Fibroblast of lung (primary cell): ENCODE measurements at places on chromosomes 2 and 18.
A peak's percentile ranks its signal among the peaks of the same experiment; 100 is the strongest.

DNA sequence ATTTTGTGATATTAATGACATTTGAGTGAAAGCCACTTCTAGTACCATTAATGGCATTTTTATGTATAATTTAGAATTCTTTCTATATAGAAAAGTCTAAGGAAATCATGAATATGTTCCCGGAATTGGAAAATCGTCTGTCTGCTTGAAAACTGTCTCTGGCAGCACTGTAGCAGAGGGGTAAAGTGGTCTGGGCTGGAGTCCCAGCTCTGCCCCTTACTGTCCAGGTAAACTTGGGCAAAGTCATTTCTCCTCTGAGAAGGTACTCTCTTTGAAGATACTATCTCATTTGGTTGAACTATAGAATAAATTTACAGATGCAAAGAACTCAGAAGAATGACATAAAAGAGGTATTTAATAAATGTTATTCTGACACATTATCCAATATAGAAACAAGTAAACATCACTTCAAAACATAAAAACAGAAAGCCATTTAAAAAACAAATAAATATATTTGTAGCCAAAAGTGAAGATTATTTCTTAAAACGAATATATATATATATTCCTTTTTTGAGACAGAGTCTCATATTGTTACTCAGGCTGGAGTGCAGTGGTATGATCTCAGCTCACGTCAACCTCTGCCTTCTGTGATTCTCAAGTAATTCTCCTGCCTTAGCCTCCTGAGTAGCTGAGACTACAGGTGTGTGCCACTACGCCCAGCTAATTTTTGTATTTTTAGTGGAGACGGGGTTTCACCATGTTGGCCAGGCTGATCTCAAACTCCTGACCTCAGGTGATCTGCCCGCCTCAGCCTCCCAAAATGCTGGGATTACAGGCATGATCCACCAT, 149.8 kb upstream of the ITGA4 start:
- DNase-seq: no peak

DNA sequence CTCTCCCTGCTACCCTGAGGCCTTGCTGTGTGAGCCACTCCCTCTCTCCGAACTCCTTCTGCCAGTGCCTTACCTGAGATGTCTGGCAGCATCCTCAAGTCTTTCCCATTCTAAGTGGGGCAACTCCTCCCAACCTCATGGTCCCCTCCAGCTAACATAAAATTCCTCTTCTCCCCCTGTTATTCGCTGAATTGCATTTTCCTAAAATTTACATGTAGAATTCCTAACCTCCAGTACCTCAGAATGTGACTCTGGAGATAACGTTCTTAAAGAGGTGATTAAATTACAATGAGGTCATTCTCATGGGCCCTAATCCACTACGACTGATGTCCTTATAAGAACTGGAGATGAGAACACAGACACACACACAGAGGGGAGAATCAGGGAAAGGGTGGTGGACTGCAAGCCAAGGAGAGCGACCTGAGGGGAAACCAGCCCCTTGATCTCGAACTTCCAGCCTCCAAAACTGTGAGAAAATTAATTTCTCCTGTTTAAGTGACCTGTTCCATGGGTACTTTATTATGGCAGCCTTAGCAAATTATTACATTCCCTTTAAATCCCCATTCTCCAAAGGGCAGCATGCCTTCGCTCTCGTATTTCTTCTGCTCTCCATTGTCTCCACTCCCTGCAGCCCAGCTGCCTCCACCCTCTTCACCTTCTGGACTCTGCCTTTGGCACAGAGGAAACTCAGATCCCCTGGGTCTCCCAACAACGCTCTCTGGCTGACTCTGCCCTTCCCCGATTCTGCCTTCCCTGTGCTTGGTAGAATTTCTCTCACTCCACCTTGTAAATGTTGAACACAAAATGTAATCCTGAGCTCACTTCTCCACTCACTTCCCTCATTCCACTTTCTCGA, 70.5 kb downstream of the TGIF1 start:
- DNase-seq: no peak

DNA sequence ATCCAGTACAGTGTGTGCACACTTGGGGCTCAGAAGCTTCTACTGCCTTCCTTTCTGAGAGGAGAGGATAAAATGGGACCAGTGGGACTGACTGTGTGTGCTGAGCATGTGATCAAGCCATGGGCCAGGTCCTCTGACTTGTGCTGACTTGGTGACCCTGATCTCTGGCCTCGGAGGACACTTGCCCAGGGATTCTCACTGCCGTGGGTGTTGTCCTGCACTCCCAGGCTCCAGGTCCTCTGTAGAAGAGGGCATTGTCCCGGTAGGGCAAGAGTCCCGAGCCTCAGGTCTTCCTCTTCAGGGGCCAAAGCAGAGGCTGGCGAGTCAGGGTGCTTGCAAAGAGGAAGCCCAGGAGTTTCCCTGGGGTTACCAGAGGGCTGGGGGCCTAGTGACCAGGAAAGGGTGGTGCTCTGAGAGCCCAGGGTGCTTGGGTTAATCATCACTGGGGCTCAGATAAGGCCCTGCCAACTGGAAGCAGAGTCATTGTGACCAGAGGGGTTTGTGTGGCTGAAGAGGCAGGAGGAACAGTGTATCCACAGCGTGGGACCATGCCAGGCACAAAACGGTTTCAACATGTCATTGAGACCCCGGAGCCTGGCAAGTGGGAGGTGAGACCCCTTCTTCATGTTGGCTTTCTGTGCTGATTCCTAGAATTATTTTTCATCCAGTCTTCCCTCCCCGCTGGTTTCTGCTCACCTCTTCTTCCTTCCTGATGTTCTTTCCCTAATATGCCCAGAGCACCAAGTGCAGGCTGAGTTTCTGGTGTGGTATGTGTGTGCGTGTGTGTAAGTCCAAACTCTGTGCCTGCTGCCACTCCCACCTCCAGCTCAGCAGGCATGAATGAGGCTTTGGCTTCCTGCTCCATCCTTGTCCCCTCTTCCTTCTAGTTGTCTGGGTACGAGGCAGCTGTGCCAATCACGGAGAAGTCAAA, at the start of gene GCKR:
TSS of gene GCKR (plus strand) at position 483 of the 931 bp plus-strand sequence. CDS start at position 549, 66 bp downstream.
- no peak for DNase-seq

DNA sequence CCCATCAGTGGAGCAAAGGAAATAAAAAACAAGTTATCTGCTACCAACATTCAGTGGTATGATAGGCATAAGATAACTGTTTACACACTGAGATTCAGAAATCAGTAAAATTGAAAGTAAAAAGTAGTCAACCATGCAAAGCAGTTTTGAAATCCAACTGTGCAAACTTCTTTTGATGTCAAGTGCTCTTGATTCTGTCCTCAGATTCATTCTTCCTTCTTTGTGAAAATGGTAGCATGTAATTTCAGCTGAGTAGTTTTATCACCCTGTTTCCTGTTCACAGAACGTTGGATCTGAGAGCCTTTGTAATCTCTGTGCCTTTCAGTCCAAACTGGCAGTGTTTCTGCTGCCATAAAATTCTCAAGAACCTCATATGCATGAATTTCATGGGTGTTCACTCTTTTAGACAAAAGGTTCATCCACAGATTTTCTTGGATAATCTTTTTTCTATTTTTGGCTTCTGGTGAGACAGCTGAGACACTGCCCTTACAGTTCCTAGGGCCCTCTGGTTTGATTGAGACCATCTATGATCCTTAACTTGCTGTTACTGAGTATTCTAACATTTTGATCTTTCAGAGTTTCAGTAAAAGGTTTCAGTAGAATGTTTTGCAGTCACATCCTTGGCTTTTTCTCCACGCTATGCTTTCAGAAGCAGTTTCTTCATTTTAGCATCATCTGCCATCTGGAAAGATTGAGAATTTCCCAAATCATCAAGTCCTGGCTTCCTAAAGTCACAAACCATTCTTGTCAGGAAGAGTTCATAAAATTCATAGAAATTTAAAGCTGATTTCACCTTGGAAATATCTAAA, 272.3 kb upstream of the EPHA4 start:
- DNase-seq: no peak

DNA sequence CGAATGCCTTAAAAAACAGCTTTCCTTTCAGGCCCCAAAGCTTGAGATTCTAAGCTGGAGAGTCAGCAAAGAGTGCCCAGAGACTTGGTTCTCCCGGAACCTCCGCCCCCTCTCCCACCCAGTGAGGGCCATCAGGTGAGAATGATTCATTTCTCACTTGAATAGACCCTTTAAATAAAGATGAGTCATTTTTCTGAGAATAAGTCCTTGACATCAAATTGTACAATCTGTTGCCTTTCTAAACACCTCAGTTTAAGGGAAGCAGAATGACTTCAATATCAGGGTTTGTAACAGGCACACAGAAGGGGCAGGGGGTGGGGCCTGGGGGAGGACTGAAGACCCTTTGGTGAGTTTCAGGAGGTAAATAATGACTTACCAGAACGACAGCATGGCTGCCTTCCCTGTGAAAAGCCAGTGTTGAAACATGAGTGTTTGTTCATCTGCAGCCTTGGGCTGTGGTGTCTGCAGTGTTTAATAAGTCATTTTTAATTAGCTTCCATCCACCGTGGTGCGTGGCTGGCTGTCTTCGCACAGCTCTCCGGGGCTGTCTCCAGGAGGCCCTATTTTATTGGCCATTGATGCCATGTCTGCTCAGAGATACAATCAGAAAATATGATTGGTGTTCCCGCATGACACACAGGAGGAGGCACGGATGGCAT, 134.9 kb upstream of the ZNF236 start:
- no peak for DNase-seq

- no peak for DNase-seq
Observed at GRCh38 chr2:127313406-127313805, 19.5 kb upstream of the ERCC3 start.

GRCh38 chr2:152359573-152360363, 24.8 kb downstream of the FMNL2 start:
- DNase-seq: peak; percentile 52

DNA sequence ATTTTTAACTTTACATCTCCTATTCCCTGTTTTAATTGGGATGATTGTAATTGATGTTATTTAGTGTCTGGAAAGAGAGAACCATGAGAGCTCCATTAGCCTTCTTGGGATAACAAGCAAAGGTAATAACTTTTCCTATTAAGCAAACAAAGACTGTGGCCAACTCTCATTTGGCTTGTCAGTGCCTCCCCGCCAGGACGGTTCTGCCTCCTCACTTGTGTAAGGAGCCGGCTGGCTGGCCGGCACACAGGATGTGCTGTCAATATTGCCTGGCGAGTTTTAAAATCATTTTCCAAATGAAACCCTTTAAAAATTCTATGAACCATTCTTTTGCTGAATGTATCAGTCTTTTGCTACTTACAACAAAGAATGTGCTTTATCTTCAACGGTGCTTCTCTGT, 898.3 kb downstream of the CPS1 start:
- DNase-seq: no peak

GRCh38 chr2:118989481-118989880, 47.5 kb downstream of the MARCO start:
- DNase-seq: no peak

- peak; percentile 24 for DNase-seq
Observed at GRCh38 chr2:190794790-190795189, 85.8 kb upstream of the GLS start.

- no peak for DNase-seq
Observed at GRCh38 chr2:220036431-220036830, 409.0 kb downstream of the SLC4A3 start.

DNA sequence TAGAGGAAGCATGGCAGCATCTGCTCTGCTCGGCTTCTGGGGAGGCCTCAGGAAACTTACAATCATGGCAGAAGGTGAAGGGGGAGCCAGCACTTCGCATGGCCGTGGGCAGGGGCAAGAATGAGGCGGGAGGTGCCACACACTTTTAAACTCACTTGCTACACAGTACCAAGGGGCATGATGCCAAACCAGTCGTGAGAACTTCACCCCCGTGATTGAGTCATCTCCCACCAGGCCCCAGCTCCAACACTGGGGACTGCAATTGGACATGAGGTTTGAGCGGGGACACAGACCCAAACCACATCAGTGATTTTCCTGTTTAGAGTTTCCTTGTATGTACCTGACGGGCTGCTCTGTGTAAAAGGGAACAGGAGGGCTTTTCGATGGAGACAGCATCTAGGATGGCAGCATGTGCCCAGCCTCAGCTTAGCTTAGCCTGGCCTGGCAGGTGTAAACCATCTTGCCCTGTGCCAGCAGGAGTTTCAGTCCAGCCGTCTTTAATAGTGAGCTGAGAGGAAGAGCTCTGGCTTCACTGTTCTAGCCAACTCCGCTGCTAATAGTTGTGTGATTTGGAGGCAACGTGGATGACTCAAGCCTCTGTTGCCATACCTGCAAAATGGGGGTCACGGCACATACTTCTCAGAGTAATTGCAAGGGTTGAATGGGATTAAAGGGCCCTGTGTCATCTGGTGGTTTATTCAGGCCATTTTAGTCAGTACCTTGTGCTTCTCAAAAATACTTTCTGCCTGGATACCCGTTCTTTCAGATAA, 101.8 kb downstream of the ASAP2 start:
- peak; percentile 20 for DNase-seq

DNA sequence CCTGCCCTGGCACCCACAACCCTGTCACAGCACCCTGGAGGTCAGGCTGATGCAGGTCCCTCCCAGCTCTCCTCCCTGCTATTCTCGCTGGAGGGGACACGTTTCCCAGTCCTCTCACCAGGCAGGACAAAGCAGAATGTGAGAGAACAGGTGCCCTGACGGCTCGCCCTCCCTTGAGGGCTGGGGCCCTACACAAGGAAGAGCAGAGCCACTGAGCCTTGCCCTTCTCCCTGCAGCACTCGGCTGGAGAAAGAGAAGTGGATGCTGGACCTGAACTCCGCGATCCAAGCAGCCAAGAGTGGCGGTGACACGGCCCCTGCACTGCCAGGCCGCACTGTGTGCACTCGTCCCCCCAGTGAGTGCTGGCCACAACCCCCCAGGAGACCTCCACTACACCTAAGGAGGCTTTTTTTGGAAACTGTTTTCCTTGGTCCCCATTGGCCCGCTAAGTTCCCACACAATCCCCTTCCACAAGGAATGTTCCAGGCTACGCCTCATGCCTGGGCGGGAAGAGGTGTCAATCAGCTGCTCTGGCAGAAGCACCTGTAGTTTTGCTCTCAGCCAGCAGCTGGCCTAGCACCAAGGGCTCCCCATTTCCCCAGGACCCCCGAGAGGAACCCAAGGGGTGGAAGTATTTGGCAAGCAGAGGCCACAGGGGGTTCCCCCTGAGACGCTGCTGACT, 17.4 kb downstream of the STK25 start:
- DNase-seq: no peak

GRCh38 chr2:162063281-162063680, 10.7 kb downstream of the DPP4 start:
- DNase-seq: no peak

- no peak for DNase-seq
Observed at GRCh38 chr2:146762786-146763185, 1082.0 kb upstream of the ACVR2A start.

DNA sequence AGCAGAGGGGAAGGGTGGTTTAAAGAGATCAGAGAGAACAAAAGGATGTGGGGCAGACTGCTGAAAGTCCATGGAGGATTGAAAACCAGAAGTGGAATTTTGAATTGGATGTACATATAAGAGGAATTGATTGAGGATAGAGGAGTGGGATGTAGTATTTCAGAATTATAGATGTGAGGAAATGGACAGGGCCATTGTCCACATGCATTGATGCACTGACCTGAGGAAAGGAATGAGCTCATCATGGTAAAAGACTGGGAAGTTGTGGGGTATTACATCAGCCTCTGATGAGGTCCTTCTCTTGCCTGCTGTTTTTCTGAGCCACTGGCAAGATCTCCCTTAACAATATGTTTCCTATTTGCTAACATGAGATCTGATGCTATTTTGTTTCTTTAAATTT, 365.7 kb upstream of the FANCL start:
- DNase-seq: no peak
